ENCODE measurements at places on chromosomes 2 and 18.

DNA sequence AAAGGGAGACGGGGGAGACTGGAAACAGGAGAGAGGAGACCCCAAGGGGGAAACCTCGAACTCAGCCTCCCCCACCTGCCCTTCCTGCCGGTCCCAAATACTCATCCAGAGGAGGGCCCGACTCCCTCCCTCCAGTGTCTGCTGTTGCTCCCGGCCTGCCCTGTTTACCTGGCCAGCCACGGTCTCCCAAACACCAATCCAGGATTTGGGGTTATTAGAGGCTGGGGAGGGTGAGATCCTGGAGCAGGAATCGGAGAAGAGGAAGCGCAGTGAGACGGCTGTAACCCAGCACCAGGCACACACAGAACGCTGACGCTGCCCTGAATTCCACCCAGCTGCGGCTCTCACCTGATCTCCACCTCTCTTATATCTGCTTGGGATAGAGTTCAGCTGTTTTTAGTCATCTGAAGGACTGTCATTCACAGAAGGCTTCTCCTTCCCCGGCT lies 213.0 kb downstream of the TNS1 start:
- no peak for DNase-seq

- no peak for DNase-seq
These were observed 10.1 kb downstream of the RPL31 start for GRCh38 chr2:101012054-101012705.

DNA sequence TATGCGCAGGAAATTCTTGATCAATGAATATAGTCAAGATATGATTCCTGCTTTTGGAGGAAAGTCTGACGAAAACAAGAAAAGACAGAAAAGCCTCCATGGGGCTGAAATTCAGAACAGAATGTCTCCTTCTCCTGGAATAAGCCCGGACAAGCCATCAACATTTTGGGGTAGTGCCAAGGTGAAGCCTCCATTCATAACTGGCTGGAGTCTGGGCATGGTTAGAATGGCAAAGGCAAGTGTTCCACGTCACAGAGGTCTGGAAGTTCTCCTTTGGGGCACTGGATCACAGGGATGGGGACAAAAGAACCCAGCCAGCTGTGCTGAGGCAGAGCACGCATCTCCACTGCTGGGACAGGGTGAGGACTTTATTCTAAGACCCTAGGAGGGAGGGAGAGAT lies 505.7 kb downstream of the CMPK2 start:
- no peak for DNase-seq

DNA sequence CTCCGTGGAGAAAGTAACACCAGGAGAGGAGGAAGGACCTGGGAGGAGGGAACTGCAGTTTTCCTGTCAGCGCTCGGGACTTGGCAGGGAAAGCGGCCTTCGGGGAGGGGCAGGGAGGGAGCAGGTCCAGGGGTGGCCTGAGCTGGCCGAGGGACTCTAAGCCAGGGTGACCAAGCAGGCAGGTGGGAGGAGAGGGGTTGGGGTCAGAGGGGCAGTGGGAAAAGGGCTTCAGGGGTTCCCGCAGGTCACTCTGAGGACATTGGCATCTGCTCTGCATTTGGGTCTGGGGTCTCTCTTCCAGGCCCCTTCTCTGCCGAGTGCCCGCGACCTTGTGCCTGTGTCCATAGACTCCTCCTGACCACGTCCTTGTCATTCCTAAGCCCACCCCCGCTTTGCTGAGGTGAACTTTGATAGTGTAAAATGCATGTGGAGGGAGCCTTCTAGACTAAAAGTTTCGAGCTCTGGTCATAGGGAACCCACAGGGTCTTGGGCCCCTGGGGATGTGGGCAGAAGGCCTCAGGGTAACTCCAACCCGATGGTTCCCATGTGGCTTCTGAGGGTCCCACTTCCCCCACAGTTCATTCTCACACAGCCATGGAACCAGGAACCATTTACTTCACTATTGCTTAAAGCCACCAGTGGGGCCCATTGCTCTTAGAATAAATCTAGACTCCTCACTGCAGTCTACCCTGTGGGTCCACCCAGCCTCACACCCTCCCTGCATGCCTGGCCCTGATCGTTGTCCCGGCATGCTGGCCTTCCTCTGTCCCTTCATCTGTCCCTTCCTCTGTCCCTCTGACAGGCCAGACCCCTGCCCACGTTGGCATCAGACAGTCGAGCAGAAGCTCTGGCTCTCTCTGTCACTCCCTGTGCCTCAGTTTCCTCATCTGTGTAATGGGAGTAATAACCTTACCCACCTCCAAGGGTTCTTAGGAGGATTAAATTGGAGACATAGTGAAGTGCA lies 229.2 kb downstream of the SEPTIN10 start:
- DNase-seq = no peak

DNA sequence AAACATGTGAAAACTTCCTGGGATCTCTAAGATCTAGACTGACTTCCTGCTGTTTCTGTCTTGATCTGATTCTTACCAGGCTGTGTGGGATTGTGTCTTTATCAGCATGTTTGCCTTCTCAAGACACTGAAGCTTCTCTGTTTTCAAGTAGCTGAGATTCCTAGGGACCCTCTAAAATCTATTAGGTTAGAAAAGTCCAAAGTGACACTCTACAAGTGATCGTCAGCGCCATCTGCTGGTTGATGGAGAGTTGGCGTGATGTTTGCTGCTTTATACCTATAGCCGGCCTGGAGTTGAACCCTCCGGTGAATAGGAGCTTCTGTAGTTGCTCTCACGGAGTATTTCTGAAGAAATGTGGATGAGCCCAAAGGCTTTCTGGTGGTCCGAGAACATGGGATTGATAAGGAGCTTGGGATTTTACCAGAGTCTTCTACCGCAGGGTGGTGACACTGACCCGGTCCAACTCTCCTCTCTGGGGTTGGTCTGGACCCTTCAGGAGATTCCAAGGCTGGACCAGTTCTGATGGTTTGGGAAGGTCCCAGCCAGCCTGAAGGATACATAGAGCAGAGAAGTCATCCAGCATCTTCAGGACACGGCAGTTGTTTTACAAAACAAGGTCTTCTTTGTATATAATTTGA lies 96.0 kb upstream of the TTC39C start:
- DNase-seq = peak; percentile 52

GRCh38 chr2:234703258-234703657 lies 206.4 kb upstream of the ARL4C start:
- DNase-seq = no peak

DNA sequence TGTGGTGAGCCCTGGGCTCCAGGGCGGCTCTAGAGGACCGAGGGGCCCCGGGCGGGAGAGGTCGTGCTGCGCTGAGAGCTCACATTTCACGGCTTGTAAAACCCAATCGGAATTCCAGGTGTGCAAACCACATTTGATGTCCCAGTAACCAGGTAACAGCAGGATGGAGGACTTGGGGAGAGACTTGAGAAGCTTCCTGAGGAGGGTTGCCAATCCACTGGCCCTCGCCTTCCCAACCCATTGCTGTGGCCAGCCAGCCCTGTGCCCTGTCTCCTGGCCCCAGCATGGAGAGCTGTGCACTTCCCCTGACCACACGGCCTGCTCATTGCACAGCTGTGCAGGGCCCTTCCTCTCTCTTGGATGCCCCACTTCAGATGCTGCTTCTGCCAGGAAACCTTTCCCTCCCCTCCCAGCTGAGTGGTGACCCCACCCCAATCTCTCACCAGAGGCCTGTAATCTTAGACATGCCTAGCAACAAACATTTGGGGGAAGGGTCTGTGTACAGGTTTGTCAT lies 39.6 kb downstream of the ASB1 start:
- no peak for DNase-seq

- no peak for DNase-seq
These were observed 15.7 kb downstream of the CCBE1 start for GRCh38 chr18:59681521-59682004.

- no peak for DNase-seq
These were observed 5.7 kb downstream of the MAL start for GRCh38 chr2:95031076-95031725.

DNA sequence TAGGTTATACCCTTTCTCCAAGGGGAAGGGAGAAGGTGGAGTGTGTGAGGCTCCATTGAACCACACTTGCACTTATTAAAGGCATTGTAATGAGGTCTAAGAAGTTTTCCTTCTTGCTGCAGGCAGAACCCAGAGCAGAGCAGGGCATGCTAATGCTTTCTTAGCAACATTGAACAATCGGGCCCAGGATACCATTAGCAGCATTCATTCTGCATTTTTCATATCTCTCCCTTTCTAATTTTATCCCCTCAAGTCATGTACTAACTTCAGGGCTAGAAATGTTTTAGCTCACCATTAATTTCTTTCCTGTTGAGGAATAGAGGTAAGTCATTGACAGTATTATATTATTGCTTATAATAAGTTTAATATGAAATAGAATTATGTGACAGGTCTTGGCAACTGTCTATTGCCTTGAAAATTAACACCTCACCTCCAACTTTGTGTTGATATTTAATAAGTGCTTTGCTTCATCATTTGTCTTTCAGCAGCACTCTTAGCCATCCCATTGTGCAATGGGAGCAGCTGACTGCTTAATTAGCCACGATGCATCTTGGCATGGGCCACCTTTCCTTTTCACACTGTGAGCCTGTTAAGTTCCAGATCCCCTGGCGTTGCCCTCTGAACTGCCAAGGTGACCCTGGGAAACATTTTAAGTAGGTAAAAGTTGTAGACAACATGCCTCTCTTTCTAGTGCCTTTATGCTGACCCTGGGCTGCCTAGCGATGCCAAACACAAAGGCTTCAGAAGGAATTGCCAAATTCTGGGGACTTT lies 300.8 kb upstream of the MEX3C start:
- DNase-seq = no peak

- DNase-seq = no peak
These were observed 833.8 kb downstream of the TRIB2 start for GRCh38 chr2:13550285-13551231.

GRCh38 chr2:54475285-54475684 lies 19.2 kb downstream of the SPTBN1 start:
- no peak for DNase-seq

GRCh38 chr2:191025135-191025534 lies 11.2 kb upstream of the STAT1 start:
- DNase-seq = no peak

GRCh38 chr18:53115876-53116585 lies 776.0 kb downstream of the DCC start:
- no peak for DNase-seq

All from GM18507 (cell line).